ENCODE measurements at places on chromosomes 6 and 20.

GRCh38 chr6:121830736-121831135, 395.3 kb downstream of the GJA1 start:
- DNase-seq, result no peak

DNA sequence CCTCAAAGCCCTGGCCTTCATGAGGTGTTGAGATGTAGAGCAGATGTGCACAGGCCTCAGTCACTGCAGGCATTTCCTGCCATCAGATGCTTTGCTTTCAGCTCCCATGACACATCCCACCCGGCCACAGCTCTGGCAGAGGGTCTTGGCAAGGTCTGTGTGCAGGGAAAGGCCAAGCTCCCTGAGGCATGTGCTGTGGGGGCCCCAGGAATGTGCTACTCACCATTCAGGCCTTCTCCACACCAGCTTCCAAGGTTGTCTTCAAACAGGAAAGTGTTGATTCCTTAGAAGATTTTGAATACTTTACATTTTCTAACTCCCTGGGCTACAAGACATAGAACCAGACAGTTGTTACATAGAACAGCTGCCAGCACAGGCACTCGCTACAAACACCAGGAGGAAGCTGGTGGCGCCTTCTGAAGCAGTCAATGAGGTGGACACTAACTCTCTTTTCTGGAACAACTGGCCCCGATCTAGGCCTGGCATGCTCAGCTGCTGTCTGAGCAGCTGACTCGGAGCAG, 27.8 kb downstream of the CASS4 start:
- no peak for DNase-seq

DNA sequence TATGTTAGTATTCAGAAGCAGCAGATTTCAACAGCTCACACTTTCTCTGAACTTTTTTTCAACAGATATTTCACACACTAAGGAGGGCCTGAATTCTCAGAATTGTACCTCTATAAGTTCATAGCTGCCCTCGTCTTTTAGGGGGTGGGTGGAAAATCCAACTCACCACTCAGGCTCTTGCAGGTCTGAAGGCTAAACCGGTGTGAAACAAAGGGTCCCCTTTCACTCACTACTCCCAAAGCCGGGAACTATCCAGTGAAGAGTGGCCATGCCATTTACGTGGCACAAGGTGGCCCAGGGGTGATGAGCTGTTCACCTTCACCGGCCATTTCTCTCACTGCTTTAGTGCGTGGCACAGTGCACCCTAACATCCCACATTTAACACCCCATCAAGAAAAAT, 24.2 kb downstream of the TBC1D7 start:
- no peak for DNase-seq

DNA sequence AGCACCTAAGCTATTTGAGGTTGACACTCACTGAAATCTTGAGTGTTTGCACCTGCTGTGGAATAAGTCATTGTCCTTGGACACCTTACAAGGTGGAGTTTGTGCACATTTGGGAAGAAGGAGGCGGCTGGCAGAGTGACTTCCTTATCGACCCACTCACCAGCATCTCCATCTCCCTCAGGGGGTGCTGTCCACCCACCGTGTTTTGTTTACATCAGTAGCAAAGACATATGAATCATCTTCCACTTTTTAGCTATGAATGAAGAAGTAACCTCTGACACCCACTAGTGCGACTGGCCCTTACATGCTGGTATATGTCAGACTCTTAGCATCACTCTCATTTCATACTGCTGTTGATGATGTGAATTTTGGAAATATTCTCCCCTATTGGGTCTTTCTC, 119.5 kb upstream of the SGK1 start:
- DNase-seq, result no peak

GRCh38 chr6:142510211-142510610, 208.4 kb downstream of the ADGRG6 start:
- DNase-seq, result no peak

DNA sequence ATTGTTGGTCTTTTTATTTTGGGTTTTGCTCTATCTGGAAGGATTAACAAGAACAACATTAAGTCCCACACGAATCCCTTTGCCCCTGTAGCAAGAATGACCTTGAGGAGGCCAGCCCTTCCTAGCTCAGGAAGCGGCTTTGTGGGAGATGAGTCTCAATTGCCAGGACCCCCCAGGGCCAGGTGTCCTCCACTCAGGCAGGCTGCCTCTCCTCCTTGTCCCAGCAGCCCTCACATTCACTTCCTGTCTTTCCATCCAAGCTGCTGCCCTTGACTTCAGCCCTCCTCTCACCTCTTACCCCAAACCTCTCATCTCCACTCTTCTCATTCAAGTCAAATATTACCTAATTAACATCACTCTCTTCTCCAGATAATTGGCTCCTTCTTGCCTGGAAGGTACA, 22.6 kb upstream of the SYNDIG1 start:
- no peak for DNase-seq

- no peak for DNase-seq
Measured at GRCh38 chr6:107357842-107358241, 101.5 kb downstream of the PDSS2 start.
